Stimulated activated memory B cell treated with anti-CD40 and anti-IgM and Interleukin-4, amounts not matched to agents 10 μg/mL and 1 μg/mL and 100 μg/mL, for 72 hours (primary cell): ENCODE measurements at places on chromosomes 13 and 19.

- no peak overlapping the region for H3K27ac ChIP-seq
- H3K4me1 ChIP-seq, result no peaks in the 10 kb centered on the region
- no peaks in the 10 kb centered on the region for H3K36me3 ChIP-seq
- H3K4me3 ChIP-seq, result no peak overlapping the region
- H3K27me3 ChIP-seq, result no peaks in the 10 kb centered on the region
These were observed 773.8 kb downstream of the GPC5 start for GRCh38 chr13:92172191-92172590.

DNA sequence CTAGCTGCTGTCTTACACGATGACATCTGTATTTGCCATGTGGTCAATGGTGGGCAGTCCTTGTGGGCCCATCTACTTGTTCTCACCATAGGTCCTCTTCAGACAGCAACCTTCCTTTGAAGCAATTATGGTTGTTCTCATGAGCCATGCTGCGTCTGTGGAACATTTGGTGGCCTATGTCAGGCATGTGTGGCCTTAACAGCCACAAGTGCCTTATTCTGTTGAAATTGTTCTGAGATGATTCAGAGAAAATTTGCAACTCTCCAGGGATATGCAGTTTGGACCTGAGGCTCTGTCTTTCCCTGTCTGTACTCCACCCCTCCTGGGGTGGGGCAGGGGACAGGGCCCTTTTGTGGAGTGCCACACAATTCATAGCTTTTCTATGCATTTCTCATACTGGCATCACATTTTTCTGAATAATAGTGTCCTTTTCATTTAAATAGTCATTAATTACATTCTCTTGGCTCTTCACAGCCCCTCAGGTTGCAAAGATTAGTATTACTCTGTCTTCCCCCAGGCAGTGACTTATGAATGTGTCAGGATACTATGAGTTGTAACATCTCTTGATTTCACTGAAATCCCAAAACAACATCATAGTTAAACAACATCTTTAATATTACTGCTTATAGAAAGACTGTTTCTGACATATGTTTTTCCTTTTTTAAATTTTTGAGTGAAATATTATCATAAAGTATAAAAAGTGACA lies 102.1 kb downstream of the ITGBL1 start:
- H3K27me3 ChIP-seq, result peaks cover 35% of the 10 kb centered on the region
- no peak overlapping the region for H3K4me3 ChIP-seq
- ATAC-seq, result peak; percentile 27
- H3K27ac ChIP-seq, result no peak overlapping the region
- H3K36me3 ChIP-seq, result no peaks in the 10 kb centered on the region

DNA sequence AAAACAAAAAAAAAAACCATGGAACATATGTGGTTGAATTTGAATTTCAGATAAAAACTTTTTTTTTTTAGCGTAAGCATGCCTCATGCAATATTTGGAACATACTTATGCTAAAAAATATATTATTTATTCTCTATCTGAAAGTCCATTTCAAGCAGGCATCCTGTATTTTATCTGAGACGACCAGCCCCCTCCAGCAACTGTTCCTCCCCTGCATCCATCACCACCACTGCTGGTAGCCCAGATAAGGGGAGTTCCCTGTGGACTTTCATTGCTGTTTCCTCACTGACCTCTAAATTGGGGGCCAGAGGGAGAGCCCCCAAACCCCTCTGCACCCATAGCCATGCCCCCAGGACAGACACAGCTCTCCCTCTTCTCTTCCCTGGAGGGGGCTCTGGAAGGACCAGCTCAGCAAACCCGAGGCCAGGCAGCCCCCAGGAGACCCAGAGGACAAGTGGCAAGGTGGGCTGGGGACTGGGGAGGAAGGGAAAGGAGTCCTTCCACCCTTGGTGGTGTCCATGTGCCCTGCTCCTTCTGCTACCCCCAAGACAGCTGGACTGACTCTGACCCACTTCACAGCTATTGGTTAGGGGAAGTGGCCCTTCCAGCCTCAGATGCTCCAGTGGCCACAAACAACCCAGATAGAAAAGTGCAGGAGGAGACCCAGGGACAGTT lies 6.6 kb upstream of the SIGLEC12 start:
- ATAC-seq, result no peak
- peaks cover 3% of the 10 kb centered on the region for H3K4me1 ChIP-seq
- H3K27ac ChIP-seq, result no peak overlapping the region
- H3K27me3 ChIP-seq, result peaks cover 11% of the 10 kb centered on the region
- peaks cover 6% of the 10 kb centered on the region for H3K36me3 ChIP-seq

GRCh38 chr19:30171795-30172612 lies 200.2 kb upstream of the ZNF536 start:
- no peaks in the 10 kb centered on the region for H3K27me3 ChIP-seq
- ATAC-seq, result no peak
- no peak overlapping the region for H3K4me3 ChIP-seq
- no peaks in the 10 kb centered on the region for H3K4me1 ChIP-seq
- H3K27ac ChIP-seq, result no peak overlapping the region

DNA sequence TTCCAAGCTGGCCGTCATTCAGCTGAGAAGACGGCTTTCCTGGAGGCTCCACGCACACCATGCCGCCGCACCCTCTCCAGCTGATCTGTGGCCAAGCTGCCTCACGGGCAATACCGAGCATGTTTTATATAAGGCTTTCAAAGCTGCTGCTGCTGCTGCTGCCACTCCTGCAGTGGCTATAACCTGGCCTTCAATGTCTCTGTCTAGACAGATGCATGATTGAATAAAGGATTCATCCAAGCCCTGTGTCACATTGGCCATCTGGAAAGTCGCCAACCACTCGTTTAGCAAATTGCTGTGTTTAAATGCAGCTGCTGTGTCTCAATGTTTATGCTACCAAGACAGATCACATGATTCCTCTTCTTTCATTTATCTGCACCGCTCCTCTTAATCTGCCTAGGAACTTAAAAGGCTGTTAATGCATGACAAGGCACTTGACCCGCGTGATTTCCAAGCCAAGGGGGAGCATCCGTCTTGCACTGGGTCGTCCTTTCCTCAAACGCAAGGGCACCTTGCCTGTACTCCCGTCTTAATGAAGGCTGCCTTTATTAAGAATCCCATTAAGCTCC lies 114.3 kb downstream of the TEX26 start:
- no peak for ATAC-seq
- peaks cover 39% of the 10 kb centered on the region for H3K4me1 ChIP-seq
- H3K27ac ChIP-seq, result no peak overlapping the region
- H3K4me3 ChIP-seq, result no peak overlapping the region
- no peaks in the 10 kb centered on the region for H3K36me3 ChIP-seq

DNA sequence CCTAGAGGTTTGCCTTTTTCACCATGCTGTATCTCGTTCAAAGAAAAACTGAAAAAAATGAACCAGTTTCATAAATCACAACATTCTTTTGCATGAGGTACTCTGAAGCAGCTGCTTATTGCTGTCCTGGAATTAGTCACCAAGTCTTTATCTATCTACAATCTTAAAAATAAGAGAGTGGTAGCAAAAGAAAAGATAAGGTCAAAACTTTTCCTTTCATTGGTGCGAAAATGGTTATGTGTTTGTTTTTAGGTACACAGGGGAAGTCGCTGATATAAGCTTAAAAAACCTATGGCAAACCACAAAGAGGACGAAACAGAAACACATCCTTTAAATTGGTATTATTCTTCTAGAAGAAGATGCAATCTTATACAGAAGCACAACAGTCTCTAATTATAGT lies 20.7 kb downstream of the OBI1 start:
- H3K4me1 ChIP-seq, result no peaks in the 10 kb centered on the region
- peaks cover 62% of the 10 kb centered on the region for H3K36me3 ChIP-seq
- no peaks in the 10 kb centered on the region for H3K27me3 ChIP-seq
- ATAC-seq, result no peak
- no peak overlapping the region for H3K27ac ChIP-seq

GRCh38 chr19:58466089-58466759 lies 656 bp upstream of the ZNF324 start:
- H3K27ac ChIP-seq, result peak overlapping the region; percentile 87
- peak overlapping the region; percentile 93 for H3K4me3 ChIP-seq
- peaks cover 22% of the 10 kb centered on the region for H3K4me1 ChIP-seq
- no peaks in the 10 kb centered on the region for H3K27me3 ChIP-seq

DNA sequence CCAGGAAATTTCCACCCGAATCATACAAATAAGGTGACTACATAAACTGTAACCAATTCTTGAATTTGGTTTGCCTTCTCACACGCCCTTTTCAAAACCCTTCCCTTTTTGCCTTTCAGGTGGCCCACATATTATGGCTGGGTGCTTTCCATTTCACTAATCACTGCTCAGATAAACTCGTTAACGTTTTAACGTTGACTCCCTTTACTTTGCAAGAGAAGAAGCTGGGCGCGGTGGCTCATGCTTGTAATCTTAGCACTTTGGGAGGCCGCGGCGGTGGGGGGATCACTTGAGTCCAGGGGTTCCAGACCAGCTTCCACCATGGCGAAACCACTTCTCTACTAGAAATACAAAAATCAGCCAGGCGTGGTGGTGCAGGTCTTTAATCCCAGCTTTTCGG lies 19.8 kb upstream of the ZNF91 start:
- no peak overlapping the region for H3K27ac ChIP-seq
- peak overlapping the region; percentile 65 for H3K4me3 ChIP-seq
- ATAC-seq, result peak; percentile 72
- peaks cover 18% of the 10 kb centered on the region for H3K4me1 ChIP-seq

DNA sequence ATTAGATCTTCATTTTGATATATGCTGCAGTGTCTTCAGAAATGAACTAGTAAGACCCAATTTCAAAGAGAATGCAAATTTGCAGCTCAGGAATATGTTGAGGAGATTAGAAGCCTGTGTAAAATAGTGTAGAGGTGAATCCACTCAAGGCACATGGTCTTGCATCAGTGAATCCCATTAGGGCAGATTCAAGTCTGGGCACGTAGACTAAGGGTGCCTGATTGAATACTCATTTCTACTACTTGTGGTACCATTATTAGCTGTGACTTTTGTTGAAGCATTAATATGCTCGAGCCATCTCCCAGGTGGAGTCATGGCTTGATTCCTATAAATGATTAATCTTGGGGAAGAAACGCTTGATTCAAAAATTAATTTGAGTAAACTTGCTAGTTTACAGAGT lies 129.4 kb downstream of the AKAP11 start:
- no peaks in the 10 kb centered on the region for H3K27me3 ChIP-seq
- peaks cover 51% of the 10 kb centered on the region for H3K4me1 ChIP-seq
- no peak for ATAC-seq
- no peak overlapping the region for H3K4me3 ChIP-seq
- no peak overlapping the region for H3K27ac ChIP-seq

- H3K27me3 ChIP-seq, result no peaks in the 10 kb centered on the region
- H3K4me1 ChIP-seq, result peaks cover 23% of the 10 kb centered on the region
- peaks cover 46% of the 10 kb centered on the region for H3K36me3 ChIP-seq
- H3K4me3 ChIP-seq, result no peak overlapping the region
These were observed 9.1 kb downstream of the AP2S1 start for GRCh38 chr19:46841458-46842083.

DNA sequence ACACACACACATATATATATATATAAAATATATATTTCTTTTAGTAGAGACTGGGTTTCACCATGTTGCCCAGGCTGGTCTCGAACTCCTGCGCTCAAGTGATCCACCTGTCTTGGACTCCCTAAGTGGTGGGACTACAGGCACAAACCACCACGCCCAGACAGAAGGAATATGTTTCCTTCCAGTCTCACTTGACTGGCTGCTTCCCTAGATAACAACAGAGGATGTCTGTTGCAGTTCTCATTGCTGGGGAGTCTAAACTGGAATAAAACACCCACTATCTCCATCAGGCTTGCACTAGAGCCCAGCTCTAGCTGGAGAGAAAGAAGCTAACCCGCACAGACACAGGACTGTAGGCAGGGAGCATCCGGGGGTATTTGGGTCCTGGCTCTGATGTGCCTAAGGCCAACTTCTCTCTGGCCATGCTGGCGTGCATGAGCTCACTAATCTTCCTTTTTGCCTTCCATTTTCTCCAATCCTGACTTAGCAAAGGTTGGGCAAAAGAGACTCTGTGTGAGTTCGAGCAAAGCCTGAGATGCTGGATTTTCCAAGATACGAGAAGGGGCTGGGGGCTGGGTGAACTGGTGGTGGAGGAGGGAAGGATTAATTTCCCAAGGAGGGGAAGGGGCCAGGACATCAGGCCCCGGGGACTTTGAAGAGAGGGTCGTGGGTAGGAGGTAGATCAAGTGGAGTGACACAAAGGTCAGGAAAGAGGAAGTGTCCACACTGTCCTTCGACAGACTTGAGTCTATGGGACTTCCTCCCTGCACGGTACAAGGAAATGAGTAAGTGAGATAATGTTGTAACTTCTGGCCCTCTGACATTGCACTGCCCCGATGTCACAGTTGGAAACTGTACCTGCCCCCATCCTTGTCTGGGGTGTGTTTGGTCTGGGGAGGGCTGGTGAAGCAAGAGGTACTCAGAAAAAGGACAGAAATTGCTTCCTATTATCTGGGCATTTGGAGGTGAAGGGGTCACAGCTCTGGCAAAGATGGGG lies 22.5 kb upstream of the ALOX5AP start:
- no peaks in the 10 kb centered on the region for H3K36me3 ChIP-seq
- peak; percentile 77 for ATAC-seq
- H3K27ac ChIP-seq, result peak overlapping the region; percentile 55
- no peak overlapping the region for H3K4me3 ChIP-seq

- peaks cover 35% of the 10 kb centered on the region for H3K36me3 ChIP-seq
- H3K4me1 ChIP-seq, result peaks cover 5% of the 10 kb centered on the region
- H3K4me3 ChIP-seq, result no peak overlapping the region
- no peak overlapping the region for H3K27ac ChIP-seq
- no peaks in the 10 kb centered on the region for H3K27me3 ChIP-seq
- no peak for ATAC-seq
These were observed 13.2 kb upstream of the KPTN start for GRCh38 chr19:47497050-47497766.

DNA sequence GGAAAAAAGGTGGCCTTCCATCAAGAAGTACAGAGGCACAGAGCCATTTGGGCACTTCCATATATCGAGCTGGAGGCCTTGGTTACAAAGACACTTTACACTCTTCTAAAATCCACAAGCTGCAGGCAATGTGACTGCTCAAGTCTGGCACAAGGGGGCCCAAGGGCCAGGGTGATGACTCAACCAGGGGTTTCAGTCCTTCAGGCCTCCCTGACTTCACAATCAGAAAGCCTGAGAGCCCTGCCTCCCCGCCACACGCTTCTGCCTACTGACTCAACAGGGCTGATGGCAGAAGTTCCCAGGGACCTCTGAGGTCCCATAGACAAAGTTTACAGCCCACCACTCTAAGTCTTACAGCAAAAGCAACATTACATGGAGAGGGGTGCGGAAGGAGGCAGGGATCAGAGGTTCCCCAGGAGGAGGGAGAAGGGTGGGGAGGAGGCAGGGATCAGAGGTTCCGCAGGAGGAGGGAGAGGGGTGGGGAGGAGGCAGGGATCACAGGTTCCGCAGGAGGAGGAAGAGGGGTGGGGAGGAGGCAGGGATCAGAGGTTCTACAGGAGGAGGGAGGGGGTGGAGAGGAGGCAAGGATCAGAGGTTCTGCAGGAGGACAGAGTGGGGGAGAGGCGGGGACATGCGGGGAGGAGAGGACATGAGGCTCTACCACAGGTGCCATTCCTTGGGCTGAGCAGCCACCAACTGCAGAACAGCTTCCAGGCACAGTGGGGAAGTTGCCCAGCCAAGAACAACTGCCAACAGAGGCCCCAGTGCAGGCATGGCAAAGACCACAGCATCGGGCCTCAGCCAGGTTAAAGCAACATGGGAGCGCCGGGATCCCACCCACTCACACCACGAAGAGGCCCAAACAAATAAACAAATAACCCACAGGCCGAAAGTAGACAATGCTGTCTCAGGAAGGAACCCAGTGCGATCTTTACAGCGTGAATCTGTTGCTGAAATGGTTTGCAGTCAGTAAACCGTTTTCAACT lies 52.0 kb downstream of the SLC7A1 start:
- H3K4me1 ChIP-seq, result peaks cover 40% of the 10 kb centered on the region
- peak; percentile 94 for ATAC-seq
- H3K27ac ChIP-seq, result peak overlapping the region; percentile 82

- peaks cover 73% of the 10 kb centered on the region for H3K27me3 ChIP-seq
- H3K36me3 ChIP-seq, result peaks cover under 1% of the 10 kb centered on the region
- no peak overlapping the region for H3K27ac ChIP-seq
- no peak overlapping the region for H3K4me3 ChIP-seq
- no peak for ATAC-seq
- H3K4me1 ChIP-seq, result no peaks in the 10 kb centered on the region
These were observed 8.4 kb upstream of the CYP2B6 start for GRCh38 chr19:40982594-40983101.
